ENCODE measurements at places on chromosomes 6 and 20.
A peak's percentile ranks its signal among the peaks of the same experiment; 100 is the strongest.

DNA sequence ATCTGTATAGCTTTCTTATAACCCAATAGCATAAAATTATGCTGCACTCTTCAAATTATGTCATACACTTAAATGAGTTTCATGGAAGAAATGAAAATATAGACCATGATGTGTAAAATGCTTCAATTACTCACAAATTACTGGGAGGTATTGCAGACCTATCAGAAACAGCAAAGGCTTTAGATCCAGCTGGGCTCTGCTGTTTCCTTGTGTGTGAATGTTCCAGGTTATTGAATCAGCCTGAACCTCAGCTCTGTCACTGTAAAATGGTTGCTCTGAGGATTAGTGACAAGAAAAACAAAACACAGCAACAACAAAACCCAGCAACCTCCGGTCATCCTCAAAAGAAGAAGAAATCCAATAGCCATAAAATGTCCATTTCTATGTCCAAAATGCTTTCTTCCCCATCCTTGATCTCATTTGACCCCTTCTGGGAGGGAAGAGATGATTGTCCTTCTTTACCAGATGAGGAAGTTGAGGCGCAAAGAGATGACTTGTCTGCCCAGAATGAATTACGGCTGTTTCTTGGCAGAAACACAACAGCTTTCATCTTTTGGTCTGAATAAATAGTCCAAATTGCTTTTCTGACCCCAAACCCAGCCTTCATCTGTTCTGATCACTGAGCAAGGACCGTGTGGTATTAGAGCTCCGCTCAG lies 42.2 kb upstream of the TGM6 start:
- no peak for DNase-seq

DNA sequence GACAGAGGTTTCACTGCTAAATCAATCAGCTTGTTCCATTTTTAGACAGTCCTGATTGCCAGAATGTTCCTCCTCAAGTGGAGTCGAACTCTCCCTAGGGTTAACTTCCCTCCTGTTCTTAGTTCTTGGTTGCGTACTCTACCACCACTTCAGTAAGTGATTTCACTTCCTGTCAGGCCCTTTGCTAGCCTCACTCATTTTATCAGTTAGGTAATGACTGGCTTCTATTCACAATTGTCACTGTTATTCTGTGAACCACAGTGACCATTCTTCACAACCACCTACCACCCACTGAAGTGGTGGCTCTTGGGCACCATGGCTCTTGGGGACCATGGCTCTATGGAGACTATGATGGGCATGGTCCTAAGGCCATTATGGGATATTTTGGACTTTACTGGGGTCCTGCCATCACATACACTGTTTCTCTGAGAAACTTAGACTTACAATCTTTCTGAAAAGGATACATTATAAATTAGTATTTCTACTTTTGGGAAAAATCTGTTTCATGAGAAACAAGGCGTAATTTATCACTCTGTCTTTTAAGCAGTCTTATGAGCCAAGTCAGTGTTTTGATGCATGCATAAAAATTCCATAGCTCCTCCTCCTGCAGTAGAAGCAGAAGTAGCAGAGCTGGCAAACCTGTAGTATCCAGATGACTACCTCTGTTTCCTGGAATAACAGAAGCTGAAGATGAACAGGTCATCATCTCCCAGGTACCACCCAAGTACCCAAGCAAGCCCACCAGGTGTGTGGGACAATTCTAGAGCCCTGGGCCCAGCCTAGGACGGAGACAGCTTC lies 66.3 kb downstream of the ATXN1 start:
- no peak for DNase-seq

DNA sequence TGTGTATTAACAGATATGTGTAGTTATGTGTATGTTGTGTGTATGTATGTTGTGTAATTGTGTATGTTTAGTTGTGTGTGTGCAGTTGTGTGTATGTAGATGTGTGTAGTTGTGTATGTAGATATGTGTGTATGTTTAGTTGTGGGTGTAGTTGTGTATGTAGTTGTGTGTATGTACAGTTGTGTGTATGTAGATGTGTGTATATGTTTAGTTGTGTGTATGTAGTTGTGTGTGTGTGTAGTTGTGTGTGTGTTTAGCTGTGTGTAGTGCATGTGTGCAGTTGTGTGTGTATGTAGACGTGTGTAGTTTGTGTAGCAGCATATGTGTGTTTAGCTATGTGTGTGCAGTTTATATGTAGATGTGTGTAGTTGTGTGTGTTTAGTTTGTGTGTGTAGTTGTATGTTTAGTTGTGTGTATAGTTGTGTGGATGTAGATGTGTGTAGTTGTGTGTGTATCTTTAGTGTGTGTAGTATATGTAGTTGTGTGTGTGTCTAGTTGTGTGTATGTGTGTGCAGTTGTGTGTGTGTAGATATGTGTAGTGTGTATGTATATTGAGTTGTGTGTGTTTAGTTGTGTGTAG lies 16.3 kb downstream of the SIRT5 start:
- no peak for DNase-seq

GRCh38 chr6:30917487-30917886 lies 3.4 kb downstream of the VARS2 start:
- DNase-seq: no peak

DNA sequence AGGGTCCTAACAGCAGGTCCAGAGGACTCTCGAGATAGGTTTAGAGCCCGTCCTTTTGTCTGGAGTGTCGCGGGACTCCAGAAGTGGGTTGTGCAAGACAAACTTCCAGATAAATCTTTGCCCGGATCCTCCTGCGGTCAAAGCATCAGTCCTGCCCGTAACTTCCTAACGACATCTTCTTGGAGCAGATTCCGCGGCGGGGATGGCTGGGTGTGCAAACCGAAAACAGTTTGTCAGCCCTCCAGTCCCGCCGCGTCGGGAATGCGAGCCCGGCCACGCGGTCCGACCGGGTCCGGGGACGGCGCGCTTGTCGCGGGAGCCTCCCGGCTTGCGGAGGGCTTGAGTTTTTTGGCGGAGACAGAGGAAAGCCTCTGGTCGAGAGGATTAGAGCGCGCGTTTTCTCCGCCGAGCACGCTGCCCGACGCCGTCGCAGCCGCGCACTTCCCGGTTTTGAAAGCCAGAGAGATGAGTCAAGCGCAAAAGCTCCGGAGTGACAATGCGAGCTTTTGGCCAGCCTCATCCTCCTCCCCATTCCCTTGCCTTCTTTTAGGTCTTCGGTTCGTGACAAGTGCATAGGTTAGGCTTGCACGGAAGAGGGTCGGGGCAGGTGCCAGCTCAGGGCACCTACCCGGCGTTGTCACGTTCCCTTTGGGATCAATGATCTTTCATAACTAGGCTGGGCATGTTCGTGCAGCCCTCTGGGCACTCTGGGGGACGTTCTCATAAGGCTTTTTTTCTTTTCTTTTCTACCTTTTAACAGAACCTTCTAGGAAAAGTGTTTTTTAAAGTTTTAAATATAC lies 91.3 kb upstream of the PRDM1 start:
- no peak for DNase-seq

DNA sequence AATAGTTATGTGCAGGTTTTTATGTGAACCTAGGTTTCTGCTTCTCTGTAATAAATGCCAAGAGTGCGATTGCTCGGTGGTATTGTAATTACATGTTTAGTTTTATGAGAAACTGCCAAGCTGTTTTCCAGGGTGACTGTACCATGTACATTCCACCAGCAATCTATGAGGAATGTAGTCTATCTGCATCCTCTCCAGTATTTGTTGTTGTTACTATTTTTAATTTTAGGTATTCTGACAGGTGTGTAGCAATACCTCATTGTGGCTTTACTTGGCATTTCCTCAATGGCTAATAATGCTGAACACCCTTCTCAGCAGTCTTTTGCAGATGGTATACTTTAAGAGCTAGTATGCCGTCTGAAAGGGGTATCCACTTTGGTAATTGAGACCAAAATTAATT lies 142.1 kb downstream of the BMP2 start:
- no peak for DNase-seq

DNA sequence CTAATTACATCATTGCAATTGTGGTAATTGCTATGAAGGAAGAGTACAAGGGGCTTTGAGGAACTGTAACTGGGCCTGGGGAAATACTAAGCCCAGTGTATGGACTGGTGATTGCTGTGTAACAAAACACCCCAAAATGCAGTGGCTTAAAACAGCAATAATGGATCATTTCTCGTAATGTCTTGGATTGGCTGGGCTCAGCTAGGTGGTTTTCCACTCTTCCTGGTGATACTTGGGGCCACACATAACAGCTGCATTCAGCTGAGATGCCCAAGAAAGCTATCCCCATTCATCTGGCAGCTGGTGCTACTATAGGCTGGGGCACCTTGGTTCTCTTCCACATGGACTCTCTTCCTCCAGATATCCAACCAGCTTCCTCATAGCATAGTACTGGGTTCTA lies 150.3 kb downstream of the EYA2 start:
- DNase-seq: no peak

- DNase-seq: no peak
Measured at GRCh38 chr6:72381076-72381475, 240.8 kb upstream of the KCNQ5 start.

DNA sequence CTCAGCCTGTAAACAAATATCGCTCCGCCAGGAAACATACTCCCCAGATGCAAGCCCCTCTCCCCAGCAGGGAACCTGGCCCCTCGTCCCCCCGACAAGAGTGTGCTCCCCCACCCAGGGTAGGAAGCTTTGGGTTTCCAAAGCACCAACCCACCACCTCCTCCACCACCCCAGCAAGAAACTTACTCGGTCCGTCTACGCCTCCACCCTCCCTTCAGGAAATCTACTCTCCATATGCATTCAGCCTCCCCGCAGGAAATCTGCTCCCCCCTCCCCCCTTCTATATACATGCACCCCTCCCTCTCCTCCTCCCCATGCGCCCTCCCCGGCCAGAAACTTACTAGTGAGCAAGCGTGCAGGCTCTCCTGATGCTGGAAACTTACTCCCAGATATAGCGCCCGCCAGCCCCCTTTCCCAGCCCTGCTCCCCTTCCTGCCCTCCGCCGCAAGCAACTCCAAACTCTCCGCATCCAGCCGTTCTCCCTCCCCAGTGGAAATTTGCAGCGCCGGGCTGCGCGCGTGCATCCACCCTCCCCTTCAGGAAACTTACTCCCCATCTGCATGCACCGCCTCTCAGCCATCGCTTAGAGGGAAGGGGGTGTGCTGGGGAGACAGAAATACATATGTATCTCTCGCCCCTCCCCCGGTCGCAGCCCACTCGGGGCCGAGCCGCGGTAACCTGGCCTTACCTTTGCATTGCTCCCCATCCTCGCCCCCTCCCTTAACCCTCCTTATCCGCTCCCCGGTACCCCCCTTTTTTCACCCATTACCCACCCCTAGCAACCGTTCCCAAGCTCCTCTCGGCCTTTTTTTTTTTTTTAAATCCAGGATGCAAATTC lies at the start of gene TRERF1:
Gene TRERF1 (minus strand): TSS at position 594 of the 838 bp plus-strand sequence. CDS start 182,336 bp downstream, outside the sequence.
- peak; percentile 60 for DNase-seq

GRCh38 chr6:79450984-79451383 lies 86.2 kb downstream of the LCA5 start:
- DNase-seq: no peak
